ENCODE measurements at places on chromosomes 3 and 15. TPM values are rescaled to one million over a fixed set of nuclear protein-coding genes. Genes with fewer than 3 reads are reported as not detected.
A peak's percentile ranks its signal among the peaks of the same experiment; 100 is the strongest.

DISP2 gene
- 0.26 TPM for total RNA-seq

TTLL13 gene
- not detected for total RNA-seq

PPP1R14D gene
- not detected for total RNA-seq

ANO10 gene
- 138 TPM for total RNA-seq

GOLGA8S gene
- under 0.01 TPM for total RNA-seq

DNA sequence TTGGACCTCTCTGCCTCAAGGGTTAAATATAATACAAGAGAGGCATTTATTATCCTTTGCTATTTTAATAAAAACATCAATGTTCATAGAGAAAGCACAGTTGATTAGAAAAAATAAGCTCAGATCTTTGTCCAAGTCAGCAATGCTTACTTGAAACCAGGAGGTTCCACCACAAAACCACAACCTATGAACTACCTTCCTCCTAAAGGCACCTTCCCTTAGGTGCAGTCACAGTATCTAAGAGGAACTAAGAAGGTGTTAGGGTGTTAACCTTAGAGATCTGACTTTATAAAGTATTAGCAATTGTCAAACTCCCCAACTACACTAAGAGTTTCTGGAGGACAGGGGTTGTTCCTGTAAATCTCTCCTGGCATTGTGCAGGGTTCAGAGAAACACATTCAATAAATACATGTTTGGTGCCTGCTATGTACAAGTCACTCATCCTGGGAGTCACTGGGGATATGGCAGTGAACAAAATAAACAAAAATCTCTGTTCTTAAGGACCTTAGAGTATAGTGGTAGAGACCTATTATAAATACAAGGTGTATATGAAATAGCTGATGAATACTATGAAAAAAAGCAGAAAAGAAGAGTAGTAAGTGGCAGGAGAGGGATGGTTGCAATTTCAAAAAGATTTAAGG lies 208.6 kb downstream of the NFKBIZ start:
- H3K36me3 ChIP-seq, result no peaks in the 10 kb centered on the region
- H3K27me3 ChIP-seq, result no peaks in the 10 kb centered on the region
- peaks cover 2% of the 10 kb centered on the region for H3K4me1 ChIP-seq

- no peak within 1 kb of the TSS for H3K27ac ChIP-seq
- no peaks in the 10 kb centered on the region for H3K36me3 ChIP-seq
- H3K27me3 ChIP-seq, result peaks cover 3% of the 10 kb centered on the region
- H3K4me3 ChIP-seq, result peak within 1 kb of the TSS; percentile 61
- DNase-seq, result peak; percentile 63
Observed at GRCh38 chr3:186930143-186930640, at the start of gene ST6GAL1. TSS of gene ST6GAL1 (plus strand) at chr3:186930526. CDS start at chr3:187042704, 112,178 bp downstream.

- DNase-seq, result no peak
- H3K27me3 ChIP-seq, result no peaks in the 10 kb centered on the region
- H3K4me3 ChIP-seq, result no peak overlapping the region
- H3K36me3 ChIP-seq, result no peaks in the 10 kb centered on the region
Observed at GRCh38 chr3:53718462-53718861, 127.8 kb downstream of the CHDH start.

GRCh38 chr3:172171396-172172075 lies 132.2 kb downstream of the FNDC3B start:
- H3K4me1 ChIP-seq, result peaks cover 31% of the 10 kb centered on the region
- H3K27ac ChIP-seq, result no peak overlapping the region
- no peak overlapping the region for H3K4me3 ChIP-seq
- H3K36me3 ChIP-seq, result no peaks in the 10 kb centered on the region

DNA sequence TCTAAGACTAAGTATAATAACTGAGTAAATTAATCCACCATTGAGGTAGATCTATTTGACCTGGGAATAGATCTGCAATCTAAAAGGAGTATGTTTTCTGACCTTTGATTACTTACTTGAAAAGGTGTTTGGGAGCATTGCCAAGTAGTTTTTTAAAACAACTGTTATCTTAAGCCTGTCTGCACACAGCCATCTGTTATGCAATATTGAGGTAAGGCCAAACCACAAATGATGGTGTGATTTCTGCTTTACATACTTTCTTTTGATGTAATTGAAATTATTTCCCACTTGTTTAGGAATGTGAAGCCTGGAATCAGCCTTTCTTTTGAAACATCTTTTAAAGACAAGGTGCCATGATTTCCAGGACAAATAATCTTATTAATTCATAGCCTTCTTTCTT lies 274.0 kb downstream of the BBX start:
- peak; percentile 54 for DNase-seq
- no peak overlapping the region for H3K27ac ChIP-seq
- peaks cover 2% of the 10 kb centered on the region for H3K4me1 ChIP-seq
- no peaks in the 10 kb centered on the region for H3K36me3 ChIP-seq
- H3K27me3 ChIP-seq, result no peaks in the 10 kb centered on the region

GRCh38 chr3:178238179-178238578 lies 298.1 kb upstream of the KCNMB2 start:
- no peaks in the 10 kb centered on the region for H3K36me3 ChIP-seq
- DNase-seq, result peak; percentile 16
- H3K4me1 ChIP-seq, result no peaks in the 10 kb centered on the region
- no peaks in the 10 kb centered on the region for H3K27me3 ChIP-seq
- H3K27ac ChIP-seq, result no peak overlapping the region

DNA sequence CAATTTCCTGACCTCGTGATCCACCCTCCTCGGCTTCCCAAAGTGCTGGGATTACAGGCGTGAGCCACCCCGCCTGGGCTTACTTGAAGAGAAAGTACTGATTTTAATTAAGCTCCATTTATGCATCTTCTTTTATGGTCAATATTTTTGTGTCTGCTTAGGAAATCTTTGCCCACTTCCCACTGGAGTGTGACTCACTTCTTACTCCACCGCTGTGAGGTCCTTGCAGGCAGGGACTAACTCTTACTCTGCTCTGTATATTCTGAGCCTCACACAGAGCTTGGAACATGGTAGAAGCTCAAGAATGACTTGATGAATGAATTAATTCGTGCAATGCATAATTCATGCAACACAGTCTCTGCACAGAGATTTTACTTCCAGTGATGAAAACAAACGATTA lies 2.9 kb upstream of the TM4SF19 start:
- no peaks in the 10 kb centered on the region for H3K36me3 ChIP-seq
- no peak overlapping the region for H3K4me3 ChIP-seq
- DNase-seq, result peak; percentile 60
- no peak overlapping the region for H3K27ac ChIP-seq

- DNase-seq, result peak; percentile 74
- H3K36me3 ChIP-seq, result no peaks in the 10 kb centered on the region
- H3K4me1 ChIP-seq, result peaks cover 29% of the 10 kb centered on the region
- H3K27me3 ChIP-seq, result no peaks in the 10 kb centered on the region
Observed at GRCh38 chr15:45645026-45645980, 10.5 kb downstream of the SQOR start.

GRCh38 chr3:192445770-192446644 lies 281.3 kb downstream of the FGF12 start:
- H3K36me3 ChIP-seq, result no peaks in the 10 kb centered on the region
- no peak for DNase-seq
- no peaks in the 10 kb centered on the region for H3K4me1 ChIP-seq
- no peak overlapping the region for H3K4me3 ChIP-seq

DNA sequence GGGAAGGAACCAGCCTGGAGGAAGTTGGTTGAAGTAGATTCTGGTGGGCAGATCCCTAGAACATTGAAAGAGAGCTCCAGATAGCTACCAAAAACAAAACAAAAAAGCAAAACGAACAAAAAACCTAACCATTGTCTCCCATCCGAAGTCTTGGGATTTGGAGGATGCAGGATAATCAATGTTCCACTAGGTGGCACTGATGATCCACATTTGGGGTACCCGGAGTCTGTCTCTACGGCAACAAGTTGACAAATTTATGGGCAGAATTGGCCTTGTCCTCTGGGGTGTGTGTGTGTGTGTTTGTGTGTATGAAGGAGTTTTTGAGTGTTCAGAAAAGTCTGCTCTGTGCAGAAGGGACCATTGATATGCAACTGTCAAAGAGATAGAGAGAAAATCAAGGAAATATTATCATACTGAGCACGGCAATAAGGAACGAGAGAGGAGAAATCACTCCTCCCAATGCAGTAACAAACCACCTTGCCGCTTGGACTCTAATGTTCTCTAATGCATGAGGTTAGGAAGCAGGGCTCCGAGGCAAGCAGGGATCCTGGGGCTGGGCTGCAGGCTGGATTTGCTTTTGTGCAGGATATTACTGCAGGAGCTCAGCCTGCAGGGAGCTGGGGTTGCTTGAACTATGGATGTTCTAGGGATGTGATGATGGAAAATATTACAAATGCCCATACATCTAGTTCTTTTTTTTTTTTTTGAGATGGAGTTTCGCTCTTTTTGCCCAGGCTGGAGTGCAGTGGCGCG lies 59.8 kb upstream of the KLHL25 start:
- no peaks in the 10 kb centered on the region for H3K27me3 ChIP-seq
- H3K4me1 ChIP-seq, result no peaks in the 10 kb centered on the region
- H3K4me3 ChIP-seq, result no peak overlapping the region
- no peaks in the 10 kb centered on the region for H3K36me3 ChIP-seq
- DNase-seq, result peak; percentile 48

GRCh38 chr3:171245796-171246765 lies 214.1 kb downstream of the TNIK start:
- no peaks in the 10 kb centered on the region for H3K27me3 ChIP-seq
- H3K36me3 ChIP-seq, result no peaks in the 10 kb centered on the region
- H3K4me1 ChIP-seq, result no peaks in the 10 kb centered on the region
- no peak for DNase-seq

DNA sequence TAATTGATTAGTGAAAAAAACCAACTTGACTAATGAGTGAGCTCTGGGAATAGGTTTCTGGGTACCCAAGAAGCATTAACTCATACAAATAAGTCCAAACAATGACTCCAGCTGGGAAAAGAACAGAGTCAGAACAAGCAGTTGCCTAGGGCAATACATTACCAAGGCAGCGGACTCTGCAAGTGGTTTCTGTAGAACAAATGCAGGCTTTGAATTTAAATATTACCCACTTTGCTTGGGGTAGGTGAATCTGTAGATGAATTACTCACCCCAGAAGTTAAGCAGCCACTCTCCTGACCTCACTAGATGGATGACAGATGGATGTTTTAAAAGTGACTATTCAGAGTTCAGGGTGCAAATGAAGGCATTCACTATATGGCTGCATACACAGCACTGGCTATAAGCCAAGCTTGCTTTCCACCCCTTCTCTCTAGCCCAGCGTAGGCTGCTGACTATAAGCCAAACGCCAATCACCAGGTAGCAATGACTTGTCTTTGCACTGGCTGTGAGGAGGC lies 73.1 kb upstream of the BHLHE40 start:
- H3K4me3 ChIP-seq, result no peak overlapping the region
- H3K36me3 ChIP-seq, result no peaks in the 10 kb centered on the region
- no peaks in the 10 kb centered on the region for H3K4me1 ChIP-seq
- H3K27ac ChIP-seq, result no peak overlapping the region
- H3K27me3 ChIP-seq, result no peaks in the 10 kb centered on the region

DNA sequence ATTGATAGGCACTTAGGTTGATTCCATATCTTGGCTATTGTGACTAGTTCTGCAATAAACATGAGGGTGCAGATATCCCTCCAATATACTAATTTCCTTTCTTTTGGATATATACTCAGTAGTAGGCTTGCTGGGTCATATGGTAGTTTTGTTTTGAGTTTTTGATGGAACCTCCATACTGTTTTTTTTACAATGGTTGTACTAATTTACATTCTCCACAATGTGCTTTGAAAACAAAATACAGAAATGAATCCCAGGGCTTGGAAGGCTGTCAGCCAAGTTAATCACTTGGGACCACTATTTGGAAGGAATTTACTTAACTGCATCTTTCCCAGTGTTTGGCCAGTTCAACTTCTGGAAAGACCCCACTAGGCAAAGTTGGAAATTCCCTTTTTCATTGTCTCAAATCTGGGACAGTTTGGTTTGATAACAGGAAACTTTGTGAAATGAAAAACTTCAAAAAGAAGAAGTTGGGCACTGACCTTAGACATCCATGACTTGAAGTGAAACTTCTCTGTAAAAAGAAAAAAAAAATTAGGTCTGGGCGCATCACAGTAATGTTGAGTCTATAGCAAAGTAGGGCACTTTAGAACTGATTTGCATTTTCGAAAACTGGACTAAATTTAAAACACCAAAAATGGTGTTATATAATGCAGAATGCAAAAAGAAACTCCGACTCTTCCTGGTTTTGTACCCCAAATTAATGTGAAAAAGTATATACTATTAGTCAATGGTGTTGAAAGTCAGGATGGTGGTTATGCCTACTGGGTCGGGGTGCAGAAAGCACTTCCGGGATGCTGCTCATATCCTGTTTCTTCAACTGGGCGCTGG lies 6.0 kb downstream of the CTSH start:
- H3K4me1 ChIP-seq, result no peaks in the 10 kb centered on the region
- H3K27ac ChIP-seq, result no peak overlapping the region
- H3K36me3 ChIP-seq, result no peaks in the 10 kb centered on the region
- peaks cover under 1% of the 10 kb centered on the region for H3K27me3 ChIP-seq
- H3K4me3 ChIP-seq, result no peak overlapping the region

DNA sequence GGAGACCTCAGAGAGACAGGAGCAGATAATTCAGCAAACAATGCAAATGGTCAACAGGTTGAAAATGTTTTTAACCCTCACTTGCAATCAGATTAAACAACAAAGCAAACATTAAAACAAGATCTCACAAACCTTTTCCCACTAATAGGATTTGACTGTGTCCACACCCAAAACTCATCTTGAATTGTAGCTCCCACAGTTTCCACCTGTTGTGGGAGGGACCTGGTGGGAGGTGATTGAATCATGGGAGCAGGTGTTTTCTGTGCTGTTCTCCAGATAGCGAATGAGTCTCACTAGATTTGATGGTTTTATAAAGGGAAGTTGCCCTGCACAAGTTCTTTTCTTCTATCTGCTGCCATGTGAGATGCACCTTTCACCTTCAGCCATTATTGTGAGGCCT lies 1.3 kb upstream of the LYSMD4 start:
- peaks cover 5% of the 10 kb centered on the region for H3K27me3 ChIP-seq
- DNase-seq, result no peak
- no peaks in the 10 kb centered on the region for H3K36me3 ChIP-seq
- no peaks in the 10 kb centered on the region for H3K4me1 ChIP-seq
- H3K4me3 ChIP-seq, result no peak overlapping the region
- H3K27ac ChIP-seq, result no peak overlapping the region

DNA sequence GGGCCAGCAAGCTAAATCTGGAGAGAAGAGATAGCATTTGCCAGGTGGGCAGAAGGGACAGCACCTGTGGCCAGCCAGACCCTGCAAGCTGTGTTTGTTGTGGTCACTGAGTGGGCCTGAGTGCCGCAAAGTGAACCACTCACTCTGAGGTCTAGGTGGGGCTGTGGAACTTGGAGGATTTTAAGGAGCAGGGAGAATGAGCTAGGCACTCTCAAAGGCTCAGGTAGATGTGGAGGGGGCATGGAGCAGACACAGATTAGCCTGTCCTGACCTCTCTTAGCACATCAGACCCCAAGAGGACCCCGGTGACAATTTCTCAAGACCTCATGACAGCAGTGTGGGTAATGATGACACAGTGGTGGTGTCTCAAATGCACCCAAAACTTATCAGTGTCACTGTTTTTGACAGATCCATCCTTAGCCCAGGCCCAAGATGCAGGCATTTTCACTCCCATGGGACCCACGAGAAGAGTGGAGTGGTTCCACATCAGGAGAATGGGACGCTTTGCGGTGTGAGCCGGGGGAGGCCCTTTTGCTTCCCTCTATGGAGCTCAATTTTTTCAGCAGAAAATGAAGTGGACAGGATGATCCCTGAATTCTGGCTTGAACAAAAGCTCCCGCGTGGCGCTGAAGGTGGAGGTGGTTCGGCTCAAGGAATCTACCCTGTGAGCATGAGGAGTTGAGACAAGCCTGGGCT lies 43.8 kb upstream of the TLE3 start:
- H3K4me3 ChIP-seq, result peak overlapping the region; percentile 6
- H3K27me3 ChIP-seq, result peaks cover 6% of the 10 kb centered on the region
- peaks cover 5% of the 10 kb centered on the region for H3K4me1 ChIP-seq

Measured in fibroblast of lung (primary cell).